HAP-1 (cell line): ENCODE measurements at places on chromosomes 6 and 20.

DNA sequence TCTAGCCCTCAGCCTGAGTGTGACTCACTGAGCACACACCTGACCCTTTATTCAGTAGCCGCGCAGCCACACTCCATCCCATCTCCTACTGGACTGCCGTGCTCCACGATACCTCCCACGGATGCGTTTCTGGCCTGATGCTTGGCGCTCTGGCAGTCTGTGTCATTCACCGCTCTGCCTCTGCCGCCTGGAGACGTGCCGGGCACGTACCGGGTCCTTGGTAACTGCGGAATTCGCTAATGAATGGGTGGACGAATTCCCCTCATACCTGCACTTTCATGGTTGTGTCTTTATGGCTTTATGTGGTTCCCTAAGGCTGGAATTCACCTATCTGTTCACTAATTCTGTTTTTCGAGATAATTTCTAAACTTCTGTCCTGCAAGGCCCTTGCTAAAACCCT is 405.7 kb downstream of the QKI start:
- DNase-seq, result no peak

DNA sequence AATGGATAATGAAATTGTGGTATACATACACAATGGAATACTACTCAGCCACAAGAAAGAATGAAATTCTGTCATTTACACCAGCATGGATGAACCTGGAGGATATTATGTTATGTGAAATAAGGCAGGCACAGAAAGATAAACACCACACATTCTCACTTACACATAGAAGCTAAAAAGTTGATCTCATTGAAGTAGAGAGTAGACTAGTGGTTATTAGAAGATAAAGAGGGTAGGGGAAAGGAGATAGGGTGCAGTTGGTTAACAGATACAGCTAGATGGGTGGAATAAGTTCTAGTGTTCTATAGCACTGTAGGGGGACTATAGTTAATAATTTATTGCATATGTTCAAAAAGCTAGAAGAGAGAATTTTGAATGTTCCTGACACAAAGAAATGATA is 25.5 kb upstream of the LTV1 start:
- DNase-seq, result no peak

GRCh38 chr20:23149623-23150279 is 63.6 kb upstream of the CD93 start:
- no peak for DNase-seq

DNA sequence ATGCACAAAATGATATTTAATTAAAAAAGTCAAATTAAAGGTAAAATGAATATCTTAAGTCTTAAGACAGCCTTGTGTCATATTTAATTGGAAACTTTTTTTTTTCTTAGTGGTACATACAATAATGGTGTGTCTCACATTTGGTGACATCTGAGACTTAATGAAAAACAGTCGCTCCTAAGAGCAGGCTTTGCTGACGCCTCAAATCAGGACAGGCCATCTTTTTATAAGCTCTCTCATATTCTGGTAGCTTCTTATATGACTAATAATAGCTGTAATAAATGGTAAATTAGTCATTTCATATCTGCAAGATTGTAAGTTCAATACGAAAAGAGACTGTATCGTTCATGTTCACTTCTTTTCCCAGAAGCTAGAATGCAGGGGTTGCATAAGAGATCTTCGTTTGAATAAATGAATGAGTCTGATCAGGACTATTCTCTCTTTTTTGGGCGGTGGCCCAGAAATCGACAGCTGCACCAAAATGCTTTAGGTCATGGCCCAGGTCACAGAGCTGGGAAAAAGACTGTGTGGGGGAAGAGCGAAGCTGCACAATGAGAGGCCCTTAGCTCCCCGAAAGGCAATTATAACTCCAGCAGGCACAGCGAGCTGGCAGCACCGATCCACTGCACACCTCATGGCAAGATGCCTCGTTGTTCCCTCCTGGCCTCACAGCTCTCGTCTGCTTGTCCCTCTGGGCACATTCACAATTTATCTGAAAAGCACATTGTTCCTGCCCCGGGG is 69.4 kb downstream of the NRN1 start:
- no peak for DNase-seq

DNA sequence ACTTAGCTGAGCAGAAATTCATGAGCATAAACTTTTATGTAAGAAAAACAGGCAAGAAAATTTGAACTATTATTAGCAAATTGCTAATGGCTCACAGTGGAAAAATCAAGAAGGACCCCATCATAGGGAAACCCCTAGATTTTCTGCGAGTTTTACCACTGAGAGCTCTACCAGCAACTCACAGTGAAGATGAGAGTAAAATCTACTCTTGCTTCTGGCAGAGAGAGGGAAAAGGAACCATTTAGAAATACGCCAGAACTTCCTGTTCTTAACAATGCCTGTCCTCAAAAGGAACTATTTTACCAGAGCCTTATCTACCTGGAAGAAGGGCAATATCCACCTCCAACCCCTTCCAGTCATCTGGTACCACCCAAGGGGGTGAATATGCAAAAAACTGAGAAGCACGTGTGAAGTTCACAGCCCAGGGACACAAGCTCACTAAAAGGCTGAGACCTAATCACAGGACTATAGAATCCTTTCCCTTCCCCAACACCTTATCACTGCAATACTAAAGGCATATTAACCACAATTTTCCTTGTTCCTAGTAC is 34.4 kb upstream of the ASF1A start:
- no peak for DNase-seq

DNA sequence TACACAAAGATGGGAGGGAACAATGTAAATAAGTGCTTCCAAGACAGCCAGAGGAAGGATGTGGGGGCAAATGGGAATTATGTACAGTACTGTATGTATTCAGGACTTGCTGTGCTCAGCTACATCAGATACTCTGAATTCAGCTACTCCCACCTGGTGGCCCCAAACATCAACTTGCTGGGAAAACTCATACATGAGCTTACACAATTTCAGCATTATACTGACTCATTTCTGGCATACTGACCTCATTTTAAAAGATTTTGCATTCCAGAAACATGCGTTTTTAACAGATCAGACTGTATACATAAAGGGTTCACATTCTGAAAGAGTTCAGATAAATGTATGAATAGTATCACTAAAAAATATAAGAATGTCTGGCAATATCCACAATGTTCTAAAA is 59.7 kb downstream of the GPX5 start:
- DNase-seq, result no peak
